M059J (cell line): ENCODE measurements at places on chromosomes 4 and X. TPM values are rescaled to one million over a fixed set of nuclear protein-coding genes. Genes with fewer than 3 reads are reported as not detected.

Gene CSN1S1
- total RNA-seq, result not detected in 2 replicates

Gene PDZD4
- 1.9 and 2.7 TPM in 2 replicates for total RNA-seq

Gene CT45A5
- total RNA-seq, result not detected in 2 replicates

Gene MSX1
- total RNA-seq, result 11.4 and 12.6 TPM in 2 replicates

Gene POU3F4
- total RNA-seq, result not detected in 2 replicates

Gene ARSJ
- 22.0 and 23.5 TPM in 2 replicates for total RNA-seq

Gene IL2RG
- total RNA-seq, result 2.8 and 5.3 TPM in 2 replicates

Gene PDCL2
- total RNA-seq, result not detected in 2 replicates

Gene MAGEA3
- 14.5 and 16.6 TPM in 2 replicates for total RNA-seq

Gene TNMD
- not detected in 2 replicates for total RNA-seq

Gene CT45A1
- not detected in 2 replicates for total RNA-seq

Gene FRG2
- total RNA-seq, result 0.17 and 0.27 TPM in 2 replicates

Gene FAAH2
- 0.17 and 0.69 TPM in 2 replicates for total RNA-seq

Gene TCEAL6
- not detected in 2 replicates for total RNA-seq
